ENCODE measurements at places on chromosomes 4 and X. TPM values are rescaled to one million over a fixed set of nuclear protein-coding genes. Genes with fewer than 3 reads are reported as not detected.
A peak's percentile ranks its signal among the peaks of the same experiment; 100 is the strongest.

DNA sequence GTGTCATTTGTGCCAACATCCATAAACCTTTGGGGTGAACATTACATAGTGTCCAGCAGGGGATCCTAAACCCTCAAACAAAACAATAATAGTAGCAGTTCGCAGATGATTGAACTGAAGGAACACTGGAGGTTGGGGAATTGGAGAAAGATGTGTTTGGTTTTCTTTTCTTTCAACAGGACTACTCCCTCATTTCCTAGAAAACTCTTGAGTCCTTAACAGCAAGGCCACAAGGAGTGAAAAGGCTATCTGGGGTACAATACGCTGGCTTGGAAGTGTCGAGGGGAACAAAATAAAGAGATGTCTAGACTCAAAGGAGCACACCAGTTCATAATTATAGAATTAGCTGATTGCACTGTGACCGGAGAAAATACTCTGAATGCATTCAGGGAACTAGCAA lies 72.1 kb downstream of the IDS start:
- no peak for DNase-seq

The DKK2 gene
- total RNA-seq = 2.0 TPM

DNA sequence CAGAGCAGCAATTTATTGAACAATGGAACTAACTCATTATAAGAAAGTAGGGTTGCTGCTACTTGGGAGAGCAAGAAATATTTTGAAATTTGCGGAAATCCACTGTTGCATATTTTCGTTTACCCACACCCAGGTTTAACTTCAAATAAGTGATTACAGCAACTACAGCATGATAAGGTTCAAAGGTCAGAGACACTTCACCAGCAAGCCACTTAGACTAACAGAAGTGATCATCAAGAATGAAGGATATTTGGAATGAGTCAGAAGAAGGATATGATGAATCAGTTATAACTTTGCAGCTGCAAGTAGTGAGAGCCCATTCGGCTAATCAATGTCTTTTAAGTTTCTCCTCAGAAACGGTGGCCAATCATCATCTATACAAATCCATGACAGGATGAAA lies 199.3 kb downstream of the TMA16 start:
- no peak for DNase-seq

- DNase-seq = no peak
These were observed 39.6 kb downstream of the DGKK start for GRCh38 chrX:50430917-50431575.

DNA sequence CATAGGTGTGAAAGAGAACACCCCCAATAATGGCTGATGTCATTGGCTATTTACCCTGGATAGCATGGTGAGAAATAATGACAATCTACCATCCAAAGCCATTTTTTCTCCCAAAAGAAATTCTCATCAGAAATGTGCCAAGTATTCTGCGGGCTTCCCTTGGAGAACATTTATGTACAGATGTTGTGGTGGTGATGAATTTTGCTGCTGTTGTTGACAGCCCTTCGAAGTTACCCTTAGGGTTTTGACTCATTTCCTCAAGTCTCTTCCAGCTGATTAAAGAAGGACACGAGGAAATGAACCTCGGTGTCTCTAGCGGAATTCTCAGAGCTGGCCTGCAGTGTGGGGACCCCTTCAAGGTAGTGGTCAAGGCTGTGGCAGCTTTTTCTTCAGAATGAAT lies 3.4 kb downstream of the KIT start:
- DNase-seq = no peak

- DNase-seq = no peak
These were observed 72.0 kb downstream of the FRMPD4 start for GRCh38 chrX:12210196-12210815.

GRCh38 chrX:125205918-125206665 lies 113.6 kb upstream of the TEX13C start:
- no peak for DNase-seq

GRCh38 chrX:125439194-125439849 lies 119.7 kb downstream of the TEX13C start:
- DNase-seq = no peak

The BEX5 gene
- total RNA-seq = 1.3 TPM

DNA sequence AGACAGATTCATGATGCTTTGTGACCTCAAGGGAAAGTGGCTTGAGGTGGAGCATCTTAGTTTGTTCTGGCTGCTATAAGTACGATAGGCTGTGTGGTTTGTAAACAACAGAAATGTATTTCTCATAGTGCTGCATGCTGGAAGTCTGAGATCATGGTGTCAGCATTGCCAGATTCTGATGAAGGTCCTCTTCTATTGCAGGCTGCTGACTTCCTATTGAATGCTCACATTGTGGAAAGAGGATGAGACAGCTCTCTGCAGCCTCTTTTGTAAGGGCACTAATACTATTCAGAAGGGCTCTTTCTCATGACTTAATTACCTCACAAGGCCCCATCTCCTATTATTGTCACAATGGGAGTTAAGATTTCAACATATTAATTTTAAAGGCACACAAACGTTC lies 1674.0 kb upstream of the PCDH7 start:
- DNase-seq = no peak

The ADGRG4 gene
- total RNA-seq = not detected

The DMP1 gene
- total RNA-seq = not detected

The XAGE2 gene
- not detected for total RNA-seq

GRCh38 chr4:47349326-47349725 lies 114.2 kb downstream of the COMMD8 start:
- DNase-seq = no peak

The CLDN34 gene
- total RNA-seq = not detected

DNA sequence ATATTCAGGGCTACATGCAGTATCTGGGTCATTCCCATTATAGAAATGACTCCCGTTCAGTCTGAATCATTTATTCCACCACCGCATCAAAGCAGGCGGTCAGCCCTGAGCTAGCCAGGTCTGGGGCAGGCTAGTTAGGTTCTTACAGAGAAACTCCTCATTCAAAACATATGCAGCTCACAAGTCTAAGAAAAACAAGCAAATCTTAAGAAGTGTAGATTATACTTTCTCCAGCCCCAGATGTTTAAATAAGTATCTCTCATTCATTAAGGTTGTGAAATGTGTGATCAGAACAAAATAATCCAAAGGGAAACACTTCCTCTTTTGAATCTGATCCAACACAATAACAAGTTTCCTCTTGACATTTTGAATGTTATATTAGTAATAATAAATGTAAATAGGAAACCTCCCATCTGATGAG lies 441.9 kb downstream of the INPP4B start:
- no peak for DNase-seq

The SPIN2A gene
- total RNA-seq = not detected

- no peak for DNase-seq
These were observed 184.4 kb downstream of the VEGFC start for GRCh38 chr4:176608346-176608745.

The P2RY4 gene
- 4.2 TPM for total RNA-seq

DNA sequence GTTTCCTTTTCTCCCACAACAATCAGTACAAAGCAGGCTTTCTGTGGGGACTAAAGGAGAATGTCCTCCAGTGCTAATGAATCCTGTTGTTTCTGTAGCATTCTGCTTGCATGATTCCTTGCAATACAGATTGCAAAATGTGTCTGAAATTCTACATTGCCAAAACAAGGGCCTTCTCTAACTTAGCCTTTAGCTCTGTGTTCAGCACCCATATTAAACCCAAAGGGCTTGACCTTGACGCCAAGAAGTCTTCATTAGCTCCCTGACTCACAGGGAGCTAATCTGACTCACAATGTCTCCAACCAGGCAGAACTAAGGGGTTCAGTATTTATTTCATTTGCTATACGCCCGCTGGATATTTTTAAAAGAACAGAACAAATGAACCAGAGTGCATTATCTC lies 241.4 kb upstream of the CLNK start:
- no peak for DNase-seq

DNA sequence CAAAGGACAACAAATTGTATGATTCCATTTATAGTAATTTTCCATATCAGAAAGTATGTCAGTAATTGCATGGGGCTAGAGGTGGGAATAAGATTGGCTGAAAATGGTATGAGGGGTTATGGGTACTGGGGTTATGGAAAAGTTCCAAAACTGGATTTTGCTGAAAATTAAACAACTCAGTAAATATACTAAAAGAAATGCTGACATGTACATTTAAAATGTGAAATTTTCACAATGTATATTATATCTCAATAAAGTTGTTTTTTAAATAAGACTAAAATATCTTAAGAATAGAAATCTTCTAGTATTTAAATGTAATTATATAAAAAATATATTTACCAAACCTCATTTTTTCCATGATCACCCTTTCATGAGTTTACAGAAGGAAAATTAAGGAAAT lies 844.9 kb upstream of the SLIT2 start:
- no peak for DNase-seq

GRCh38 chr4:81541161-81541945 lies 69.6 kb upstream of the RASGEF1B start:
- no peak for DNase-seq

GRCh38 chr4:165723051-165723795 lies 149.8 kb upstream of the TLL1 start:
- no peak for DNase-seq

The PNMA3 gene
- not detected for total RNA-seq

The TCEANC gene
- total RNA-seq = 2.6 TPM

- DNase-seq = peak; percentile 76
These were observed 10.1 kb upstream of the SH3TC1 start for GRCh38 chr4:8188743-8189550.

The LDOC1 gene
- total RNA-seq = 9.2 TPM

Data from lower leg skin (tissue), 4 donors.